NCI-H524 treated with DMSO at 0.1 percent for 48 hours (cell line): ENCODE measurements at places on chromosomes 6 and 20.
A peak's percentile ranks its signal among the peaks of the same experiment; 100 is the strongest.

GRCh38 chr6:34161857-34162515 lies 16.1 kb upstream of the GRM4 start:
- DNase-seq = no peak

DNA sequence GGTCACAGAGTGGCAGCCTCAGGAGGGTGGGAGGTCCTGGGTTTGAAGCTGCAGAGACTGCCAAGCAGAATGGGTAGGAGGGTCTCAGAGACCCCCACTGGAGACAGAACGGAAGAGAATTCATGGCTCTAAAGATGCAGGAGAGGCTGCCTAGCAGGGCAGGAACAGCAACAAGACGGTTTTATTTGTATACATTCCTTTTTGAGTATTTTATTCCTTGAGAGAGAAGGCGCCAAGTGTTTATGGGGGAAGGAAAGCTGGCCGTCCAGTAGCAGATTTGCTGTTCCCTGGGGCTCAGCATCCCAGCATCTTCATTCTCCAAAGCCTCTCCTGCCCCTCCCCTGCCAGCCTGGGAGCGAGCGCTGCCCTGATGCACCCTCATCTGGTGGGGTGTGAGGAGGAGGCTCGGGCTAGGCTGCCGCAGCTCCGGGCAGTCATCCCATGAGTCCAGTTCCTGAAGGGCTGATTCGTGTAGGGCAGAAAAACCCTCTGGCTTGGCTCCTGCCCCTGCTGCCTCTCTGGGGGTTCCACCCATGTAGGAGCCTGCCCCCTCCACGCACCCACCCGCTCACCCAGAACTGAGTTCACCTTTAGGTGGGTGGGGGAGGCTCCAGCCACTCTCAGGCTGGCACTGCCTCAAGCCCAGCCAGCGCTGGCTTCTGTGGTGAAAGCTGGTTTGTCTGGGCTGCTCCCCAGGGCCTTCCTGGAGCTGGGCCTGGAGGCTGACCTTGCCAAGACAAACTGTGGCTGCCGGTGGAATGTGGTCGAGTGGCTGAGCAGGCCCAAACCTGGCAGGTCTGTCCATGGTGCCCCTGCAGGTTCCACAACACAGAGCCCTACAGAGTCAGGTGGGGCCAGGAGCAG lies 32.4 kb downstream of the CPXM1 start:
- DNase-seq = no peak

DNA sequence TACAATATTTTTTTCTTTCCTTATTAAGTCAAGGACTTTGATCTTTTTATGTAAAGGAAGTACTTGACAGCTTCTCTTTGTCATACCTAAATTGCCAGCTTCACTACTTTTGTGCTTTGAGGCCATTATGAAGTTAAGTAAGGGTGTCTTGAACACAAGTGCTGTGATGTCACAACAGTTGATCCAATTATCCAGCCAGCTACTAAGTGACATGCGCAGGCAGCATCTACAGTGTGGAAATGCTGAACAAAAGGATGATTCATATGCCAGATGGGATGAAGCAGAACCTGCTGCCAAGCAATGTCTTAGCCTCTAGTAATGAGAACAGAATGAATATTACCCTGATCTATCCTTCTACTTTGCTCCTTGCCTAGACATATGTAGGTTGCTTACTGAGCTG lies 68.3 kb upstream of the TMEM244 start:
- peak; percentile 91 for DNase-seq

DNA sequence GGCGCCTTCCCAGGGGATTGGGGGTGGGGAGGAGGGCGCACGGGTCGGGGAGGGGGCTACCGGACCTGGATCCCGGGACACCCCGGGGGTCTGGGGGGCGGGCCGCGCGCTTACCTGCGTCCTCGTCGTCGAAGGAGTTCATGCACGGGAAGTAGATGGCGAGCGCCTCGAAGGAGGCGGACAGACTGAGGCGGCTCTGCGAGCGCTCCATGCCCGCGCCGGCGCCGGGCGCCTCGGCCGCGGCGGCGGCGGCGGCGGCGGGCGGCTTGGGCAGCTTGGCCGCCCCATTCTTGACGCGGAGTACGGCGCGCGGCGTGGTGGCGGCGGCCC lies 320 bp downstream of the RIMS4 start:
- DNase-seq = no peak

- DNase-seq = no peak
These were observed 172.8 kb downstream of the KLHL32 start for GRCh38 chr6:97097068-97098047.

DNA sequence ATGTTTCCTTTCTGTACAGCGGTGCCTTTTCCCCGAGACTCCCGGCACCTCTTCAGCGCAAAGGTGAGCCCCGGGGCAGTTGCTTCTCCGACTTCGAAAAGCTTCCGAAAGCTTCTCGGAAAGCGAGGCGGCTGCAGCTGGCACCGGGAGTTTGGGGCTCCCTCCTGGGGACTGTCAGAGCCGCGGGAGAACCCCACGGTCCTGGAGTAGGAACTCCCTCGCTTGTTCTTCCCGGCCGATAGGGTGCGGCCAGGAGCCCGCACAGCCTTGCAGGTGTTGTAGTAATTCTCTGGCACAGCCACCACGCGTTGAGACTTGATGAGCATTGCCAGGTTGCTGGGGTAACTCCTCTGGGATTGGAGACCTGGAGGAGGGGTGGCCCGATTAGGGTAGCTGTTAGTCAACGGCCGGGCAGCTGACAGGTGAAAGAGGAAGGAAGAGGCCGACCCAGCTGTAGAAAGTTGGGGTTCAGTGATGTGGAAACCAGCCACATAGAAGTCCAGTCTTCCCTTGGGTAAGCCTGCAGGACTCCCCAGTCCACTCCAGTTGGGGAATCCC lies 721 bp downstream of the KDM1B start:
- DNase-seq = peak; percentile 29

DNA sequence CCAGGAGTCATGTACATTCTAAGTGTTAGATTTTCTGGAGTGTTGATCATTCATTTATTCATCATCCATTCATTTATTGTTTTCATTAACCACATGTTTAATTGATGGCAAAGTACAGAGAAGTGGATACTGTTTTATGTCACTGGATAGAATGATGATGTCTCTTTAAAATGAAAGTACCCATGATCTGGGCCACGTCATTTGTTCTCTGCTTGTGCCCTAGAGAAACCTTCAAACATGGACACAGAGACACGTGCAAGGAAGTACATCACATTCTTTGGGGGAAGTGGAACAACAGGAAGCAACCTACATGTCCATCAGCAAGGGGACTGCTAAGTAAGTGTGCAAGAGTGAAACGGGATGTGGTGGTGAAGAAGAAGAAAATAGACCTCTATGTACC lies 75.8 kb upstream of the TSHZ2 start:
- no peak for DNase-seq

GRCh38 chr6:18446771-18447170 lies 59.6 kb downstream of the RNF144B start:
- DNase-seq = no peak

DNA sequence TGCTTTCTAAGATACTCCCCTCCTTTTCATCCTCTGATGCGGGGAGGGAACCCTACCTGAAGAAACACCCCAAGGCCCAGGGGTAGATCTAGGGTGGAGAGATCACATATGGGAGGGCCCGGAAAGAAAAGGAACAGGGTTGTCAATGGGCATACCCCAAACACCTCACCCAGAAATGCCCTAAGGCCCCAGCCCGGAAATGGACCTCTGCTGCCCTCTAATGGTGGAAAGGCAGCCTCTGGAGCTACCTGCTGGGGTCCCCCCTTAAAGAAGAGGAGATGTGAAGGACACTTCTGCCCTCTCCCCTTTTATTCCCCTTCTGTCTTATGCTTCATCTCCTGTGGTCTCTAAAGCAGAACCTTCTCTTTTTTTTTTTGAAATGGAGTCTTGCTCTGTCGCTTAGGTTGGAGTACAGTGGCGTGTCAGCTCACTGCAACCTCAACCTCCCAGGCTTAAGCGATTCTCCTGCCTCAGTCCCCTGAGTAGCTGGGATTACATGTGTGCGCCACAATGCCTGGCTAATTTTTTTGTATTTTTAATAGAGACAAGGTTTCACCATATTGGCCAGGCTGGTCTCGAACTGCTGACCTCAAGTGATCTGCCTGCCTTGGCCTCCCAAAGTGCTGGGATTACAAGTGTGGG lies 458 bp upstream of the ARMC12 start:
- DNase-seq = no peak

DNA sequence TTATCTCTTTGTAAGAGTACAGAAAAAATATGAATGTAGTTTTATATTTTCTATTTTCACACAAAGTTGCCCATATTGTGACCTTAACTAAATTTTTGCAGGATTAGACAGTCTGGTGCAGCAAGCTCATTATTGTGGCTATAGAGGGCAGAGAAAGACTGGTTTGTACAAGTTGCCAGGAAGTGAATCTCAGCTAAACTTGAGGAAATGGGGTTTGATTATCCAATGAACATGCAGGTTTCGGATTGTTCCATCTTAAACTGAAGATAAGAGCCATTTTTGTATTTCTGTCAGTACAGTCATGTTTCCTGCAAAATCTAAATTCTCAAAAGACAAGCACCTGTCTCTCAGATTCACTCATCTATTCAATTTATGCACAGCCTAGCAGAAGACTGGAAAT lies 390.9 kb downstream of the MMUT start:
- DNase-seq = no peak

GRCh38 chr6:52995913-52996645 lies 995 bp upstream of the GSTA4 start:
- DNase-seq = peak; percentile 41

DNA sequence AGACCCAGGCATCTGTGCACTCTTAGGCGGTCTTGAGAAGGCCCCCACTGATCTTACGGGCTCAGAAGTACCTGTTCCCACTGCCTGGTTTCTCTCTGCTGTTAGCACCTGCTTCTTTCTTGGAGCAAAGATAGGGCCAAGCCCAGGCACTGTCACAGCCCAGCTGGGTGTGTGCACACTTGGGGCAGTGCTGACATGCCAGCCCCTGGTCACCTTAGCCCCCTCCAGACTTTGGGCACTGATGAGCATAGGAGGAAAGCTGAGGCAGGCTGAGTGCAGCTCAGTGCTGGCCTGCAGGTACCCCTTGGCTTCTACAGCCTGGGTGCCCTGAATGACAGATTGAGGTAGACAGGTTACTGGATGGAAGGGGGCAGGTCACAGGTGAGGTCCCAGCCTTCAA lies 105.7 kb upstream of the AHI1 start:
- DNase-seq = no peak

DNA sequence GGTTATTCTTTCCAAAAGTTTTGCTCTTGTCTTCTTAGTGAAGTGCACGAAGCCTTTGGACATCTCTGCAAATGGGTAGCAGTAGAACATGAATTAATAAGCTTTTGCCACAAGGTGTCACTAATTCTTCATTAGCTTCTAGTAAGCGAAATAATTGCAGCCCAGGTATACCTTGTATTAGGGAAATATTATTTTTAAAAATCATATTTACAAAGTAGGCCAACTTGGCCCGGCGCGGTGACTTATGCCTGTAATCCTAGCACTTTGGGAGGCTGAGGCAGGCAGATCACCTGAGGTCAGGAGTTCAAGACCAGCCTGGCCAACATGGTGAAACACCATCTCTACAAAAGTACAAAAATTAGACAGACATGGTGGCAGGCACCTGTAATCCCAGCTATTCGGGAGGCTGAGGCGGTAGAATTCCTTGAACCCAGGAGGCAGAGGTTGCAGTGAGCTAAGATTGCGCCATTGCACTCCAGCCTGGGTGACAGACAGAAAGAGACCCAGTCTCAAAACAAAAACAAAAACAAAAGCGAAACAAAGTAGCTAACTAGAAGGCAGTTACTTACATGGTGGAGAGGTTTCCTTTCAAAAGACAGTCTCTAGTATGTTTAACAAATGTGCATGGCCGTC lies 8.8 kb upstream of the RSPH3 start:
- DNase-seq = no peak

DNA sequence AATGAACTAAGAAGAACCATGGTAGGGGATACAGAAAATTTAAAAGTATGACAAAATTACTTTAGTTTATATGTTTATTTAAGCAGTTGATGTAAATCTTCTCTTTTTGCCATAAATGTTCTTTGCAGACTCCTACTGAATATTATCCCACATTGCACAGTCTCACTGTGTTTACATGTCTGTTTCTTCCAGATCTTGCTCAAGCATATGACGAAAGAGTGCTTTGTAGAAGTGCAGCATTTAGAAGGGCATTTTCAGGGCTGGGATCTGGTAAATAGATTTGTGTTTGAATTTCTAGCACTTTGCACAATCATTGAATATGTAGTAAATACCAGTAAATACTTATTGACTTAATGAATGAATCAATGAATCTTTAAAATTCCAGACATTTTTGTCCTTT lies 152.0 kb upstream of the EPHA7 start:
- DNase-seq = no peak

DNA sequence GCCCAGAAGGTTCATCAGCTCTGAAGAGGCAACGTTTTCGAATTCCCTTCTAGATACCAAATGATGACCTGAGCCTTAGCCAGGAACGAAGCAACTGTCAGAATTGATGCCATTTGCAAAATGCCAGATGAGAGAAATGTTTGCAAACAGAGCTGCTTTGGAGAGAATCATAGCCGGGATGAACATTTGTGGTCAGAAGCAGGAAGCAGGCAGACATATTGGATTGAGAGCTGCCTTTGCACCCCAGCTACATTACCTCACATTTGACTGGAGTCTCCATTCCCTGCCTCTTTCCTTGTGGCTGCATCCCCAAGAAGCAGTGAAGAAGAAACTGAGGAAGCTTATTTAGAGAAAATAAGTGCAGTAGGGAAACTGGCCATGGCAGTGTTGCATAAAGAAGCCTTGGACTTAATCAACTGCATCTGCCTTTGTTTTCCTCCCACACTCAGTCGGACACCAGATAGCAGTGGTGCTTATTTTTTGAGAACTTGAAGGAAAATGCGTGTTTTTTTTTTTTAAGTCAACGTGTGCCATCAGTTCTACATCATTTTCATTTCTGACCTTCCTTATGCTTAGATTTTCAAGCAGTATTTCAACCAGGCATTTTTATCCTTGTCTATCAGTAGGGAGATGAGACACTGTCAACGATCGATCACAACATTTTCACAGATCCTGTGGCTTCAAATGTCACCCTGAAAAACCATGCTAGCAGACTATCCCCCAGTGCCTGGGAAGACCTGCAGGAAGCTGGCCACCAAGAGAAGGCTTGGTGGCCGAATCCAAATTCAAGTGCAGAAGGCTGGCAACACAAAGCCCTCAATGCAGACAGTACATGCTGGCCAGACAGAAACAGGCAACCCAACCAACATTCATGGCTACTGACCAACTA lies 541.2 kb upstream of the JARID2 start:
- no peak for DNase-seq

- no peak for DNase-seq
These were observed 14.9 kb downstream of the SH3BGRL2 start for GRCh38 chr6:79646006-79646405.
